Effector CD8-positive, alpha-beta T cell (primary cell): ENCODE measurements at places on chromosomes 1 and 21.

GRCh38 chr1:147162093-147162492 is 10.2 kb downstream of the PRKAB2 start:
- DNase-seq: no peak

- no peak for DNase-seq
These were observed 88.3 kb downstream of the TPR start for GRCh38 chr1:186286615-186287315.

GRCh38 chr1:173297798-173298391 is 90.8 kb upstream of the TNFSF4 start:
- DNase-seq: no peak

DNA sequence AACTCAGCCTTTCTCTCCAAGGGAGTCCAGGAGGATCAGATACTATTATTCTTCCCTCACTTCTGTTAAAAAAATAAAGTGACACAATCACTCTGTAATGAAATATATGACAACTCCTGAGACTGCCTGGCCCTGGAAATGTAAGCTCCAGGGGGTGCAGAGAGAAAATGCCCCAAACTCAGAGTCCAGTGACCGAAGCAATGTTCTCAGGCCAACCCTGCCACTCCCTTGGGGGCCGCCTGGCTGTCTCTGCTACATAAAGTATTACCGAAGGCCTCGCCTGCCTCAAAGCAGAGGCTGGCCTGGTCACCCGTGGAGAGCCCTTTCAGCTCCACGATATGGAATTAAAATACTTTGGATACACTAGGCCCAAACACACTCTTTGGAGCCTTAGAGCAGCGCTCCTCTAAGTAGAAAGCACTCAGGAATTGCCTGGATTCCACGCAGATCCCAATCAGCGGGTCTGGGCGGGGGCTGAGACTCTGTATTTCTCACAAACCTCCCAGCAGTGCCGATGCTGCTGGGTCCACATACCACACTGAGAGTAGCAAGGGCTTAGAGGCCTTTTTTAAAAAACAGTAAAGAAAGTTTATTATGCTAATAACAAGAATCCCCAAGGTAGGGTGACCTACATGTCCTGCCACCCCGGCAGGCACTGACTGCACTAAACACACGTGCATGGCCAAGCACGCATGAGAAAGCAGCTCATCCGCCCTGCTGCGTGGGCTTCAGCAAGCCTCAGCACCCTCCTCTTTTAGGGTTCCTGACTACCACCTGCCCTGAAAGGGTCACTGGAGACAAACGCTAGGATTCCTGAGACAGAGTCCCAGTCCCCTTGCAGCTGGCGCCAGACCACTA is 31.1 kb downstream of the TMCO4 start:
- no peak for DNase-seq

DNA sequence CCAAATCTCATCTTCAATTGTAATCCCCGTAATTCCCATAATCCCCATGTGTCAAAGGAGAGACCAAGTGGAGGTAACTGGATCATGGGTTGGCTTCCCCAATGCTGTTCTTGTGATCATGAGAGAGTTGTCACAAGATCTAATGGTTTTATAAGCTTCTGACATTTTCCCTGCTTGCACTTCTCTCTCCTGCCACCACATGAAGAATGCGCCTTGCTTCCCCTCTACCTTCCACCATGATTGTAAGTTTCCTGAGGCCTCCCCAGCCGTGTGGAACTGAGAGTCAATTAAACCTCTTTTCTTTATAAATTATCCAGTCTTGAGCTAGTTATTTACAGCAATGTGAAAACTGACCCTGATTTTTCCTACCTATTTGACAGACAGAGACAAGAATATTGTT is 162.5 kb upstream of the SYT6 start:
- DNase-seq: no peak

DNA sequence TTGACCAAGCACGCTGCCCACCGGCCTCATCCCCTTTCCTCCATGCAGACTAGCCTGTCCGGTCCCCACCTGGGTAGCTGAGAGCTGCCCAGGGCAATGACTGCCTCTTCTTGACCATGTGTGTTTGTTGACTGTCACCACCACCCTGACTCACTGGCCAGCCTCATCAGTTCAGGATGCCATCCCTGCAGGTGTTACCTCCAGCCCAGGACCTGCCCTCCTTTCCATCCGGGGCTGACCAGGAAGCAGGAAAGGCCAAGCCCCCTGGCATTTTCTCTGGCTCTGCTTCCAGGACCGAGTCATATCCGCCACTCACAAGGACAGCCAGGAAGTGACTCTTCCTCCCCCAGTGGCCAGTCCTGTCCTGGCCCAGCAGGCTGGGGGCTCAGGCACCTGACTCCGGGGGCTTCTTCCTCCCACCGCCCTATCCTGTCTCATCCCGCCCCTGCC is 17.1 kb downstream of the EPHA2 start:
- DNase-seq: no peak

DNA sequence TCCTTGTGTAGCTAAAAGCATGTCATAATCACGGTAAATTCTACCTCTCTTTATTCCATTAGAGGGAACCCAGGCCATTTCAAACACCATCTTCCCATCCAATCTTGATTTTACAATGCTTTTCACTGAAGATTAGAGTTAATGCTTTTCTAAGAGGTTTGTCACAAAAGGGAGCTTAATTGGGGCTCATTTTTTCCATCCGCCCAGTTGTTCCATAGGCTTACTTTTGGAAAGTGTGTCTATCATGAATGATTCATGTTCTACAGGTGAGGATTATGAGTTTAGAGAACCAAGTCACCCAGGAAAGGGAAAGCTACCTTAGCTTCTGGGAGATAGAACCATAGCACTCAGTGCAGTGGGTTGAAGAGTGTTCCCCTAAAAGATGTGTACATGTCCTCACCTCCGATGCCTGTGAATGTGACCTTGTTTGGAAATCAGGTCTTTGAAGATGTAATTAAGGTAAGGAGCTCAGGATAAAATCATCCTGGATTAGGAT is 286.9 kb upstream of the RUNX1 start:
- no peak for DNase-seq

GRCh38 chr1:235047331-235047871 is 81.2 kb downstream of the TOMM20 start:
- no peak for DNase-seq

GRCh38 chr21:17903029-17903806 is 84.1 kb upstream of the C21orf91 start:
- DNase-seq: no peak

DNA sequence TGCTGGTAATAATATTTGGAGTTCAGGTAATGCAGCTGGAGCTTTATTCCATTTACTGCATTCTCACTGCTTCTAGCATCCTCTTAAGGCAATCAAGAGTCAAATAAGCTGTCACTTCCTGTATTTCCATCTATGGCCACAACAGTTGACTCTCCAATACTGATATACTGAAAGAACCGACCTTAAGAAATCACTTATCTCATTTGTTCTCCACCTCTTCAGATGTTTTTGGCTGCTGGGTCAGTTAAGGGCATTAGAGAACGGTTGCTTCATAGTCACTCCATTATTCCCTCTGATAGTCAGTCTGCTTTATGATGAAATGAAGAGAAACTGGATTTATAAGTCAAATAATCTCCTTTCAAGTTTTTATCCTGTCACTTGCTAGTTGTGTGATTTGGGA is 14.2 kb upstream of the RGS4 start:
- no peak for DNase-seq

DNA sequence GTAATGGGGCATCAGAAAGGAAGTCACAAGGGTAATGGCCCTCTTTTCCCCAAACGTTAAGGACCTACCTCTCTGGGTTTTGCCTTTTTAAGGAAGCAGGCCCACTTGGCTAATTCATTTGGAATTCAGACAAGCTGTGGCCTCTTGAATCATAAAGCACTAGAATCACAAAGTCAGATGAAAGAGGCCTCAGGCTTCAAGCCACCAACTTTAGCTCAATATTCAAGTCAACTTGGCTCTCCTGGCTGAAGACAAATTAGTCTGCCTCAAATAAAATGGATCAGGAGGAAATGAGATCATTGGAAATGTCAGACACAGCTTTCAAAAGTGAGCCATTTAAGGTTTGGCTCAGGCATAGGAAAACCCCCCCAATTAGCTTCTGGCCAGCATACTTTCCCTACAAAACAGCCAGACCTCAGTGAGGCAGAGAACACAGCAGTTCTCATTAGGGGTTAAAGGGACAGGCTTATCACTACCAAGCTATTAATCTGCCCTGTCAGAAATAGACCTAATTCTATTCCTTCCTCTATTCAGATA is 34.3 kb downstream of the SLC35D1 start:
- DNase-seq: no peak

GRCh38 chr1:229848752-229849677 is 218.0 kb upstream of the GALNT2 start:
- no peak for DNase-seq

DNA sequence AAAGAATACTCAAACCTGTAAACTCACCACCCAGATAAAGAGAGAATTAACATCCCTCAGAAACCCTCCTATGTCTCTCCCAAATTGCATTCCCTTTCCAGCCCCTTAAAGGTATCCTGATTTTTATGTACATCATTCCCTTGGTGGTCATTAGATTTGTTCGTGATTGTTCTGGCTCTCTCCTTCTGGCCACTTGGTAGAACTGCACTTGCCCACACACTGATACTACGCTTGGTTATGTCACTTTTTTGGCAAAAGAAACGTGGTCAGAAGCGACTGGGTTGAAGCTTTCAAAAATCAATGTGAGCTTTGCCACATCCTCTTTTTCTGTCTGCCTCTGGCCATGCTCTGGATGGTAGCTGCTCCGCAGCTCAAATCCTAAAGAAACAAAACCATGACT is 76.3 kb downstream of the KRTAP19-8 start:
- DNase-seq: no peak

DNA sequence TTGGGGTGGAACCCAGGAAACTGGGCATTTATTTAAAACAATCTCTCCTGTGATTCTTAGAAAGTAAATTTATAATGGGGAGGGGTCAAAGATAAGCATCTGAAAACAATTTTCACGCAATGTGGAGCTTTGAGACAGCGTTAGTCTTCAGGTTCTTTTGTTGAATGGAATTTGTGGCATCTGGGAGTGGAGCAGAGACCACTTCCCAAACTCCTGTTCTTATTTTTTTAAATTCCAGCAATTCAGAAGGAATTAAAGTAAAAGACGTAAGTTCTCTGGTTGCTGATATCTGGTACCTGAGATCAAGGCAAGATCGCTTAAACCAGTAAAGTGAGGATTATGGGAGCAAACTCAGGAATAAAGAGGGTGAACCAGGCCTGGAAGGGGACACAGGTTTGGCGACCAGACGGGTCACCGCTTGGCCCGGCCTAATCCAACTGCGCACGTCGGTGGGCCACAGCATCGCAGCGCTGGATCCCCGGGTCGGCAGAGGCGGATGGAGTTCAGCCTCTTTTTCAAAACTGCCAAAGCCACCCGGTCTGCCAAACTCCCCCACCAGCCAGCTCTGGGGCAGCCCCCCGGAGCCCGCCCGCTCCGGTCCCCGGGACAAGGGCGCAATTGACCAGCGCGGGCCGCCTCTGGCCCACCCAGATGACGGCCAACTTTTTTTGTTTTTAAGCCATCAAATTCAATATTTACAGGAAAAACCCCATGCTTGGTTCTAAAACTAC is 754 bp upstream of the PDPN start:
- no peak for DNase-seq

DNA sequence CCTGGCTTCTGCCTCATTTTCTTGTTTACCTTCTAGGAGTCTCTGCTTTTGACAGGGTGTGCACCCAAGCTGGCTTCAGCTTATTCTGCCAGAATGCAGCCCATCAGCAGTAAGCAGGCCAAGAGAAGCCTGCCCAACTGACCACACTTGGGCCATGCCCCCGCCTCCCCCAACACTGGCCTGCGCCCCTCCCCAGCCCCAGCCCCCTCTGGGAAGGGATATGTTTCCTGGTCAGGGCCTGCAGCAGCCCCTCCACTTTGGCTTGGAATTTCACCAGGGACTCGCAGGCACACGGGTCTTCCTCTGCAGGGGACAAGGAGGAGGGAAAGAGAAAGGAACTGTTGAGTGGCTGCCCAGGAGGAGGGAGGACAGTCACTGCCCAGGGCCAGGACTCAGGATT is 9.4 kb downstream of the MATN1 start:
- DNase-seq: no peak

GRCh38 chr21:32392299-32392879 is 423 bp downstream of the URB1 start:
- no peak for DNase-seq

- DNase-seq: no peak
These were observed 8.2 kb upstream of the TRIM63 start for GRCh38 chr1:26075421-26076144.

- no peak for DNase-seq
These were observed 233.7 kb upstream of the NFIA start for GRCh38 chr1:60848583-60849188.

GRCh38 chr21:45372732-45373355 is 32.1 kb upstream of the COL18A1 start:
- no peak for DNase-seq

GRCh38 chr21:20641241-20641640 is 357.0 kb upstream of the NCAM2 start:
- no peak for DNase-seq

- no peak for DNase-seq
These were observed 59.9 kb upstream of the SPOCD1 start for GRCh38 chr1:31875636-31876236.

DNA sequence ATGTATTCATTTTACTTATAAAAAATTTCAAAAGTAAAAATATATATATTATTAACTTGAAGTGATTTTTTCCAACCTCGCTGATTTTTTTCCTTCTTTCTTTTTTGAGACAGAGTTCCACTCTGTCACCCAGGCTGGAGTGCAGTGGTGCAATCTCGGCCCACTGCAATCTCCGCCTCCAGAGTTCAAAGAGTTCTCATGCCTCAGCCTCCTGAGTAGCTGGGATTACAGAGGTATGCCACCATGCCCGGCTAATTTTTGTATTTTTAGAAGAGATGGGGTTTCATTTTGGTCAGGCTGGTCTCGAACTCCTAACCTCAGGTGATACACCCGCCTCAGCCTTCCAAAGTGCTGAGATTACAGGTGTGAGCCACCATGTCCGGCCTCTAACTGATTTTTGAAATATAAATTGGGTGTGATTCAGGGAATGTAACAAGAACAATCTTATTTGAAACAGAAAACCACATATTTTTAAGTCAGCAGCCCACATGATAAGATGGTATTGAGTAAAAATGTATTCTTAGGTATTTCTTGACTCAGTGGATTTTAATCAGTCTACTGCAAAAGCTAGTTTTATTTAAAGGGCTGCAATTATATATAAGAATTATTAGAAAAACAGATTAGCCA is 30.0 kb downstream of the ZBTB8B start:
- no peak for DNase-seq

DNA sequence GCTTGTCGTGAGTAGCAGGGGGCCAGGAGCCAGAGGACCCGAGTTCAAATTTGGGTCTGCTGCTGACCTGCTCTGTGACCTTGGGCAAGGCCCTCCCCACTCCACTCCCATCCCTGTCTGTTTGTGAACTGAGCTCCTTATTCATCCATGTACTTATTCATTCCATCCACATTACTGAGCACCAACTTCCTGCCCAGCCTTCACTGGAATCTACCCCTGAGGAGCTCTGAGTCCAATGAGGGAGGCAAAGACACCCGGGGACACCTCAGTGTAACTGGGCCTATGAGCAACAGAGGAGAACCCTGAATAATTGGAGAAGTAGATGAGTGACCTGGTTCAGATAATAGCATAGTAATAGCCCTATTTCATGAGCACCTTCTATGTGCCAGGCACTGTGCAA is 8.9 kb downstream of the BSND start:
- no peak for DNase-seq
